ENCODE measurements at places on chromosomes 11 and 22.

DNA sequence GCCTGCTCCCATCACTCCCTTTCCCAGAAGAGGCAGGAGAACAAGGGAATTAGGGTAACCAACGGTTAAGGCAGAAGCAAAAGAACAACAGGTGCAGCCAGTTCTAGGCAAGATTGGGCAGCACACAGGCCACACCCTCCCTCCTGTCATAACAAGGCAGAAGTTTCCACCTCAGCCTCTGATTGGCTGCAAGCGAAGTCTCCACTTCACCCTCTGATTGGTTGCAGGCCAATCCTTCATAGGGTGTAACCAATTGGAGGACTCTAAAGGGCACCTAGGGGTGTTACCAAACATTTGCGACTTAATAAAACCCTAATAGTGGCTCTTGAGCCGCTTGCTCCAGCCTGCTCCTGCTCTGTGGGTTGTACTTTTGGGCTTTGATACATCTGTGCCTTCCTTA, 153.8 kb downstream of the CACNA1I start:
- no peak for DNase-seq

DNA sequence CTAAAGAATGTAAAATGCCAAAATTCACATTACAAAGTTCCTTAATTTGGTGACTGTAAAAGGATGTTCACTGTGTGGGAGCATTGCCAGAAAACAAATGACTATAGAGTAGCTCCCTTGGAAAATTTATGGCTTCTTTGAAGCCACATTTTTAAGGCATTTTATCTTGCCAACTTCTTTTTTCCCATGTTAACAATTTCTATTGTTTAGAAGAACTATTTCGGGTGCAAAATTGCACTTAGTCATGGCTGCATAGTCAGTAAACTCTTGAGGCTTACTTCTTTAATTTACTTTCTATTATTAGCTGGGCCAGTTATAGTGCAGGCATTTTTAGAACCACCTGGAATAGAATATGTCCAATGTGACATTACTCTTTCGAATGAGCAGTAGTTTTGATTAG, 515.3 kb downstream of the JRKL start:
- DNase-seq, result no peak

- DNase-seq, result no peak
Observed at GRCh38 chr11:79486242-79486984, 45.6 kb upstream of the TENM4 start.

- DNase-seq, result no peak
Observed at GRCh38 chr11:11996321-11997048, 11.9 kb downstream of the DKK3 start.

DNA sequence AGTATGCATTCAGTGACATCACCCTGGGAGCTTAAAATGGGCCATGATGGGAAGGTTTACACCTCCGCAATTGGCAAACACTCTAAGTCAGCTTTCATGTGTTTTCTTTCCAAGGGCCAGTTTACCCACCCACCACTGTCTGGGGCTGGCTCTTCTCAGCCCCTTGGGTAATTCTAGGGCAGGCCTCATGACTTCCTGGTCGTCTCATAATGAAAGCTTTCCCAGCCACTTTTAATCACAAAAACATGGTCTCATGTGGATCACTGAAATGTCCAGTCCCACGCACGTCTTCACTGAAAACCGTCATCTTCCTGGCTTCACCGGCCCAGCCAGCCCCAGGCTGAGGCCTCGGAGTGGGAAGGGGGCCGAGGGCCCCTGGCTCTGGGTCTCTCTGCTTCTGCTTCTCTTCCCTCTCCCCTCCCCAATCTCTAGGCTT, 58.5 kb upstream of the ANO1 start:
- DNase-seq, result no peak

DNA sequence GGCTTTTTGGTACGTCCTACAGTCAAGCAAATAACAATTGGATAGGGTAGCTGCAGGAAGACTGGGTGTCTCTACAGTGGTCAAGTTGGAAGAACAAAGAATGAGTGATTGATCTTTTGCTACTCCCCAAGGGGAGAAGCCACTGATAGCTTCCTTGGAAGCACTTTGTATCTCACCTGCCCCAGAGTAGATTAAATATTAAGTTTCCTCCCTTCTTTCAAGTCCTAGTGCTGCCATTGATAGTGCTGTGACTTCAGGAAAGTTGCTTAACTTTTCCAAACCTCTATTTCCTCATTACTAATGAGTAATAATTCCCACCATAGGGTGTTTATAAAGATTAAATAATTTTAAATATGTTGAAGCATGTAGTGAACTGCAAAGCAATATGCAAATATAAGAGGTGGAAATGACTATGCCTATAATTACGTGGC, 35.6 kb upstream of the EHF start:
- DNase-seq, result no peak

DNA sequence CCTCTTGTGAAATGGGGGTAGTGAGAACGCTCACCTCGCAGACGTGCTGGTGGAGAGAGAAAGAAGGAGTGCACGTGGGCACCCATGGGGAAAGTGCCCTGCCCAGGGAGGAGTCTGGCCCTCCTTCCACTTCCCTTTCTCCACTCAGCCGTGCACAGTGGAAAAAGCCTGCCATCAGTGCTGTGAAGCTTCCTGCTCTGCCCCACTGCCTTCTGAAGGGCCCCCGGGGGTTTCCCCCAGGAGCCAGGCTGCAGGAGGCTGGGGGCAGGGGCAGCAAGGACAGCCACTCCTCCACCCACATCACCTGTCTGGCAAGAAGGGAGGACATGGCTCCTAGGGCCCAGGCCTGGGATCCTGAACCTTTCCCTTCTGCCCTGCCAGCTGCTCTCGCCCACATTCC, 7.6 kb downstream of the TP53I11 start:
- DNase-seq, result peak; percentile 57

DNA sequence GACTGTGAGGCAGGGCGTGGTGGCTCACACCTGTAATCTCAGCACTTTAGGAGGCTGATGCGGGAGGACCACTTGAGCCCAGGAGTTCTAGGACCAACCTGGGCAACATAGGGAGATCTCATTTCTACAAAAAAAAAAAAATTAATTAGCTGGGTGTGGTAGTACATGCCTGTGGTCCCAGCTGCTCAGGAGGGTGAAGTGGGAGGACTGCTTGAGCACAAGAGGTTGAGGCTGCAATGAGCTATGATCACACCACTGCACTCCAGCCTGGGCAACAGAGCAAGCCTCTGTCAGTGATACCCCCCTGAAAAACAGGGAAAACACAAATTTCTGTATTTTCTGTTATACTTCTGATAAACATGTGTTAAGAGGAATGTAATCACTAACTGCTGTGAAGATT, 57.8 kb upstream of the ARHGAP32 start:
- DNase-seq, result no peak

DNA sequence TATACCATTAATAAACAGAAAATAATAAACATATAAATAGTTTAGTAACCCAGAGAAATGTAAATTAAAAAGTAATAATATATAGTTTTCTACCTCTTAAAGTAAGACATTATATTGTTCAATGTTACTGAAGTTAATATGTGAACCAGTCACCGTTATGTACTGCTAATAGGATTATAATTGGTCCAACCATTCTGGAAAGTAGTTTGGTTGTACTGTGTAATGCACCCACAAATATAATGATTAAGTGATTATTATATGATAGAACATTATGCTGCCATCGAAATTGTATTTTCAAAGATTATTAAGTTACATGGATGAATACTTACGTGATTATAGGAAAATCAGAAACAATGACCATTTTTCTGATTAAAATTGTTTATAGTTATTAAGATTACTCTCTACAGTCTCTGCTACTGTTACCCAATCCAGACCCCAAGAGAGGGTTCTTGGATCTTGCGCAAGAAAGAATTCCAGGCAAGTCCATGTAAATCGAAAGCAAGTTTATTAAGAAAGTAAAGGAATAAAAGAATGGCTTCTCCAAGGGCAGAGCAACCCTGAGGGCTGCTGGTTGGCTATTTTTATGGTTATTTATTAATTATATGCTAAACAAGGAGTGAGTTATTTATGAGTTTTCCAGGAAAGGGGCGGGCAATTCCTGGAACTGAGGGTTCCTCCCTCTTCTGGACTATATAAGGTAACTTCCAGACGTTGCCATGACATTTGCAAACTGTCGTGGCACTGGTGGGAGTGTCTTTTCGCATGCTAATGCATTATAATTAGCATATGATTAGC, 50.1 kb downstream of the ACER3 start:
- DNase-seq, result no peak

DNA sequence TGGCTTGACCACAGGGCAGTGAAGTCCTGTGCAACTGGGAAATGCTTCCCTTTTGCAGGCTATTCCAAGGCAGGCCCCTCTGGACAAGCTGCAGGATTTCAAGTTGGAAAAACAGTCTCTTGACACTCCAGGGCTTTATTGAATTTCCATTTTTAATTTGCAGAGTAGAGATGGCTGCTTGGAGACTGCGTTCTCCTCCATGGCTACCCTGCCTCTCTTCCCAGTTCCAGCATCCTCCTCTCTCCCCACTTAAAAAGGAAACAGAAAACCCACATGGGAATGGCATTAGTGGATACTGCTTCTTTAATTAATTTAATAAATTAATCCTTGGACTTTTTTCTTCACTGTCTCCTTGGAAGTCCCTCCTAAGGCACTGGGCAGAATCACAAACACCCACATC, 115.6 kb downstream of the DSCAML1 start:
- DNase-seq, result no peak

DNA sequence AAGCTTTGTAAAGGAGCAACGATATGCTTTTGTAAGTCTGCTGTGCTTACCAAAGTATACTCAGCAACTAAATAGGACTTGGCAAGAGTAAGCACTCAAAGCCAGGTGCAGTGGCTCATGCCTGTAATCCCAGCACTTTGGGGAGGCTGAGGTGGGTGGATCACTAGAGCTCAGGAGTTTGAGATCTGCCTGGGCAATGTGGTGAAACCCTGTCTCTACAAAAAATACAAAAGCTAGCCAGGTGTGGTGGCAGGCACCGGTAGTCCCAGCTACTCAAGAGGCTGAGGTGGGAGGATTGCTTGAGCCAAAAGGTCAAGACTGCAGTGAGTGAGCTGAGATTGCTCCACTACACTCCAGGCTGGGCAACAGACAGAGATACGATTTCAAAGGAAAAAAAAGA, 67.5 kb downstream of the PAK1 start:
- no peak for DNase-seq

DNA sequence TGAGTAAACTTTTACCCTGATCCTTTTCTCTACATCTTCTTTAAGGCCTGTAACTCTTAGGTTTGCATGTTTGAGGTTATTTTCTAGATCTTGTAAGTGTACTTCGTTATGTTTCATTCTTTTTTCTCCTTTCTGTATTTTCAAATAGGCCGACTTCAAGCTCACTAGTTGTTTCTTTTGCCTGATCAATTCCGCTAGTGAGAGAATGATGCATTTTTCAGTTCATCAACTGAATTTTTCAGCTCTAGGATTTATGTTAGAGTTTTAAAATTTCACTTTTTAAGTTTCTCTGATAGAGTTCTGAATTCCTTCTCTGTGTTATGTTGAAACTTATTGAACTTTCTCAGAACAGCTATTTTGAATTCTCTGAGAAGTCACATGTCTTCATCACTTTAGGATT, 55.5 kb upstream of the NARS2 start:
- DNase-seq, result no peak

DNA sequence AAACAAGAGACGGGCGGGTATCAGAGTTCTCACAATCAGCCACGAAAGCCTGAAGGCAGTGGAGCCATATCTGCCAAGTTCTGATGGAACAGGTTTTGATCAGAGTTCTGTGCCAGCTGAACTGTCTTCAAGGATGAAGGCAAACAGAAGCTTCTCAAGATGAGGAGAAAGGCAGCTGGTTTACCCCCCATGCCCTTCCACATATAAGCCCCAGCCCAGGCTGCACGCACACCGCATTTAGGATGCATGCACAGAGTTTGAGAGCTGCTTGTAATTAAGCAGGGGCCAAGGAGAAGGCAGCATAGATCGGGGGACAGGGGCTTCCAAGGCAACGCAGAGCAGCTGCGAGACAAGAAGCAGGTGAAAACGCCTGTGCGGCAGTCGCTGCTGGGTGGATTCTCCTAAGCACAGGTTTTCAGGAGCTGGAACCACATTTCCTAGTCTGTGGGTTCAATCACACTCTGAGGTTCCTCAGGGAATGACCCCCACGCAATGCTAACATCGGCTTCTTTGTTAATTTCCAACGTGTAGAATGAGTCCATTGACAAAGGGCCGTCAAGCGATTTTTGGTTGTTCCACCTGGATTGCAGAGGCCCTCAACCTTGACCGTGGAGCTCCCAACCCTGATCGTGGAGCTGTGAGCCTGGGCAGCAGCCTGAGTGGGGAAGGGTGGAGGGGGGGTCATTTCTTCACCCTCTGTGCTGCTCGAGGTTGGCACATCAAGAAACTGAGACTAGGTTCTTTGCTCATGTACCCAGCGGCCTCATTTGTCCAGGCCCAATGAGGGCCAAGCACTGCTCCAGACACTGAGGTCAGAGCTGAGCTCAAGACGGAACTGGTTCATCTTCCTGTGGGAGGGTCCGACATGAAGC, 81.7 kb upstream of the SHISAL1 start:
- no peak for DNase-seq

- DNase-seq, result no peak
Observed at GRCh38 chr11:78202733-78203167, 14.0 kb downstream of the USP35 start.

Measured in NCI-H187 (cell line).